ENCODE measurements at places on chromosomes 7 and 10.

DNA sequence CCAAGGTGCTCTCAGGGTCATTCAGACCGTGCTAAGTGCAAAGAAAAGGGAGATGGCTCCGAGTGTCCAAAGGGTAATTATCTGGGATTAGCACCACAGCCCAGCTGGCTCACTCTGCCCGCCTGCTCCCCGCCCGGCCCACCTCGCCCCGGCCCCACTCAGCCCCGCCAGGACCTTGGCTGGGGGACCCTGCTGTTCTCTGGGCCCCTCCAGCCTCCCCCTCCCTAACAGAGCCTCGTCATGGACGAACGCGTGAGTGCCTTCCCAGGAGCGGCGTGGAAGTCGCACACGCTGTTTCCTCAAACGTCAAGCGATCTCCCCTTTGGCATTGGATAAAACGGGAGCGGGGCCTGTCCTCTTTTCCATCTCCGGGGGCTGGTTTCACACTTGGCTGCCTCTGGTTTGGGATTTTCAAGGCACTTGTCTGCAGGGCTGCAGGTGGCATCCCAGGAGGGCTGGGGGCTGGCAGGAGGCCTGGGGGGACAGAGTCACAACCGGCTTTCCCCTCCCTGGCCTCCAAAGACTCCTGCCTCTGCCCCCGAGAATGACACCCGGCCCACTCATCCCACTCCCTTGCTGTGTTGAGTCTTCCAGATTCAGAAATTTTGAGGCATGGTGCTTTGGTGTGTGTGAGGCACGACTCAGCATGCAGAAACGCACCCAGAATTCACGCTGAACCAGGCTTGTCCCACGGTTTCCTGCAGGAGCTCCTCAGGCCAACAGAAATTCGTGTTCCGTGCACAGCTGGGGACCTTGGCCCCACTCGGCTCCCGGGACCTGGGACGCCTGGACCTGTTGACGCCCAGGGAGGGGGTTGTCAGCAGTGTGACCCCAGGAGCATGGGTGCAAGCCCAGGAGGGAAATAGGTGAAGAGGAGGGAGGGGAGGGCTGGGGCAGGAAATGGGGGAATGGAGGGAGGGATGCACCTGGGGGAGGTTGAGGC lies 110.0 kb downstream of the PDGFA start:
- no peak for DNase-seq

DNA sequence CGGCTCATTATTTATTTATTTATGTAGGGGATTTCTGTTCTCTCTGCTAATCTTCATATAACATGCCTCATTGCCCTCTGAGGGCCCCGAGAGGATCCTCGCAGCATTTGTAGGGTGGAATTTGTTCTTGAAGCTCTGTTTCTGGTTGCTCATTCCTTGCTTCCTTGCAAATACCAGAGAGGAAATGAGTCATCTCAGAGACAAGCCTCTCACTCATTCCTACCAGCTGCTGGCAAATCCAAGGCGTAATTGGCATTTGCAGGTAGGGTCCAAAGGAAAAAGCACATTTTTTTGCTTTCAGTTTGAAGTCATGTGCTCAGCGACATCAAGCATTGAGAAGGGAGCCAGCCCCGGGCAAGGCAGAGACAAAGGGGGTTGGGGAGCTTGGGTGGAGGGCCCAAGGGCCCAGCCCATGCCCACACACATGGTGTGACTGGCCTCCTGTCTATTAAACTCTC lies 501.6 kb downstream of the GALNT17 start:
- DNase-seq, result no peak

- DNase-seq, result no peak
Observed at GRCh38 chr7:132410385-132410784, 165.9 kb downstream of the PLXNA4 start.

DNA sequence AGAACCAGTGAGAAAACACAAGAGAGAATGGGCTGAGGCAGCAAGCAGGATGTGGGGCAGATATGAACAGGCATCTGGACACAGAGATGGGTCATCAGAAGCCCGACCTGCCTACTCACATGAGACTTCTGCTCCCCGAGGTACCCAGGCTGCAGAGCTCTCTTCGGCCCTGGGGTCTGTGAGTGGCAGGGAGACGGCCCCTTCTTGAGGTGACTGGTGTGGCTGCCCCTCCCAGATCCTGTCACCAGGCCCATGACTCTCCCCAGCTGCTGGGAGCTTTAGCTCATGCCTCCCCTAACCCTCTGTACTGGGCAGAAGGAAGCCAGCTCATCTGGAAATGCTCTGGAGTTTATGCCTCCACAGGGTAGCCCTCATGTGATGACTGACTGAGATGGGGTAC lies 157.6 kb upstream of the PCBD1 start:
- no peak for DNase-seq

- DNase-seq, result no peak
Observed at GRCh38 chr10:108469940-108470339, 1305.4 kb upstream of the SORCS1 start.

DNA sequence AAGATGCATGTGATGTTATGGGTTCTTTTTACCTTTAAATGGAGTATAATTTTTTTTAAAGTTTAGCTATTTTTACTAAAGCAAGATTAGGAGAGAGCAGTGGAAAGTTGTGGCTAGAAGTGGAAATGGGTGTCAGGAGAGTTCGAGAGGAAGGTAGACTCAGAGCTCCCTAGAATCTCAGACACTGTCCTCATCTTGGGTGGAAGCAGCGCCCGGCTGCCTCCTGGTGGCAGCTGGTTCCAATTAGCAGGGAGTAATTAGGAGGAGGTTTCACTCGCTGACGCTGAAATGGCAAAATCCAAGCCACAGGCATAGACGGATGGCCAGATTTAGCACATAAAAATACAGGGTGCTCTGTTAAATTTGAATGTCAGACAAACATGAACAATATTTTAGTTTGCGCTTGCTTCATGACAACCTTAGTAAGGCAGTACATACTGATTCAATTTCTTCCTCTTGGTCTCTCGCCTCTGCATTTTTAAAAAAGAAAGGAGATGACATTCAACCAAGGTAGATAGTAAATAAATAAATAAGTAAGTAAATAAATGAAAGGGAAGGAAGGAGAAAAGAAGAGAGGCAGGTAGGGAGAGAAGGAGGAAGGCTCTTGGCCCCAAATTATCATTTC lies 58.5 kb downstream of the LGI1 start:
- DNase-seq, result no peak

DNA sequence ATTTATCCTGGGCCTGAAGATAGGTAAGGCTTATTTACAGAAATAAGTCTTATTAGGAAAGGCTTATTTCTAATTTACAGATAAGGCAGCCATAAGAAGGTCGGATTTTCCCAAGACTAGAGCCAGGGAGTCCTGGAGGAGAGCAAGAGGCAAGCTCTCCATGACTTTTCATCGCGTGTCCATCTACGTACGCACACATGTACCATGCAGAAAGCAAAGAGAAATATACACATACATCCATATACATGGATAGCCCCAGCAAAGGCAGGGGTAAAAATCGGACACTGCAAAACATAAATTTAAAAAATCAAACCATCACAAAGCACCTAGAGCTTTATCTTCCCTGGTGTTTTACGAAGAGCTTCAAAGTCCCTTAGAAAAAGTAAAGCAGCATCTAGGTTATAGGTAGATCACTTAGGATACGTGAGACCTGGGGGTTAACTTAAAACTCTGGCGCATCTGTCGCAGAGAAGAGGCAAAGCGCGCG lies 25.8 kb upstream of the ZRANB1 start:
- DNase-seq, result no peak

Measured in esophagus squamous epithelium (tissue), 5 donors.